ENCODE measurements at places on chromosomes 2 and 18.

- DNase-seq, result no peak
Measured at GRCh38 chr2:74548900-74549826, 4.6 kb downstream of the LOXL3 start.

DNA sequence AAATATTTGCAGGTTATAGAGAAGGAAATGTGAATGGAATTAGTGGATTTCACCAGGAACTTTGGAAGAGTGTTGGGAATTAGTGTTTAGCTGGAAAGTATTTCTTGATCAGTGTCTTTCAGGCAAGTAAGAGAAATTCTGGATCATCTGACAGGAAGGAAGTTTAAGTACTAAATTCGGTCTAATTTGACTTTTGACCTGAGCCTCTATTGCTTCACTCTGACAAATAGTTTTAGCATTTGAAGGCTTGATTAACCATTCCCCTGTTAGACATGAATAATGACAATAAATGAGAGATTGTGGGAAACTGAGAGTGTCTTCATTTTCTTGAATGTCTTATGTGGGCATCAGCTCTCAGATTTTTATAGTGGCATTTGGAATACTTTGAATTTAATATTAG lies 16.0 kb downstream of the CCNT2 start:
- DNase-seq, result no peak

DNA sequence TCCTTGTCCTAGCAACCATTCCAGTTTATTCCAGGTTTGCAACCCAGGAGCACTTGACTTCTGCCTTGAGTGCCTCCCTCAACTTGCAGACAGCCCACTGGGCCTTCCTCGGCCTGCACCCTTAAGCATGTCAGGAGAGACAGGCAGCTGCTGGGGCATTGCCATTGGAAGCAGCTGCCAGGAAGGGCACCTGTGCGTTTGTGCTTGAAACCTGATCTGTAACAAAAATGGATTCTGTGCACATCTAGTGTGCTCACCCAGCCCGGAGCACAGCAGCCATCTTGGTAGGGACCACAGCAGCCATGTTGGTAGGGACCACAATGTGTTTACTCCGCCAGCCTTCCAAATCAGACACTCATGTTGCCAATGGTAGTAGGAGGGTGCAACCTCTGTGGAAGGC lies 44.3 kb upstream of the GLI2 start:
- no peak for DNase-seq

DNA sequence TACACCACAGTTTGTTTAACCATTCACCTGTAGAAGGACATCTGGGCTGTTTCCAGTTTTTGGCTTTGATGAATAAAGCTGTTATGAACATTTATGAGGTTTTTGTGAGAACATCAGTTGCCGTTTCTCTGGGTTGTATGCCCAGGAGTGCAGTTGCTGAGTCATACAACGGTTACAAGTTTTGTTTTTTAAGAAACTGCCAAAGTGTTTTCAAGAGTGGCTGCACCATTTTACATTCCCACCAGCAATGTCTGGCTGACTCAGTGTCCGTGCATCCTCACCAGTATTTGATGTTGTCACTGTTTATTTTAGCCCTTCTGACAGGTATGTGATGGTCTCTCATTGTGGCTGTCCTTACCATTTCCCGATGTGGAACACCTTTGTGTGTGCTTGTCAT lies 48.0 kb upstream of the GPR17 start:
- DNase-seq, result no peak

- no peak for DNase-seq
Measured at GRCh38 chr2:10170256-10170655, 47.7 kb downstream of the RRM2 start.

GRCh38 chr2:170665743-170666142 lies 49.4 kb upstream of the SP5 start:
- no peak for DNase-seq

- DNase-seq, result no peak
Measured at GRCh38 chr2:762646-763045, 85.4 kb upstream of the TMEM18 start.

GRCh38 chr2:2291500-2292260 lies 39.4 kb downstream of the MYT1L start:
- no peak for DNase-seq

- DNase-seq, result no peak
Measured at GRCh38 chr2:218024871-218025270, 22.1 kb upstream of the TNS1 start.

- no peak for DNase-seq
Measured at GRCh38 chr2:207251573-207252192, 85.9 kb upstream of the KLF7 start.

GRCh38 chr2:65077898-65078297 lies 21.7 kb downstream of the CEP68 start:
- DNase-seq, result no peak
